Coronary artery (tissue), 2 donors: ENCODE measurements at places on chromosomes 3 and 15.

DNA sequence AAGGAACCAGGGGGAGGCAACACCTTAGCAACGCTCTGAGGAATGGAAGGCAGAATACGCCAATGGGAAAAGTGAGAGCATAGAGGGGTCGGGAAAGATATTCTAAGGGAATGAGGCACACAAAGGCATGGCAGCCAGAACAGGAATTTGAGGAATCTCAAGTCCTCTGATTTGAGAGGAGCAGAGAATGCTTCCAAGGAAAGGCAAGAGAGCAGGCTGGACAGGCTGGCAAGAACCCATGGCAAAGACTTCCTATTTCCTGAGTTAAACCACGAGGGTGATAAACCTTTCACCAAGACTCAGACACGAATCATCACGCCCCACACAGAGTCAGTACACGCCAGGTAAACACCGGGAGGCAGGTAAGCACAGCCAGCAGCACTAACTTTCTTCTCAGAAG lies 109.8 kb downstream of the IGF2BP2 start:
- no peak for DNase-seq

DNA sequence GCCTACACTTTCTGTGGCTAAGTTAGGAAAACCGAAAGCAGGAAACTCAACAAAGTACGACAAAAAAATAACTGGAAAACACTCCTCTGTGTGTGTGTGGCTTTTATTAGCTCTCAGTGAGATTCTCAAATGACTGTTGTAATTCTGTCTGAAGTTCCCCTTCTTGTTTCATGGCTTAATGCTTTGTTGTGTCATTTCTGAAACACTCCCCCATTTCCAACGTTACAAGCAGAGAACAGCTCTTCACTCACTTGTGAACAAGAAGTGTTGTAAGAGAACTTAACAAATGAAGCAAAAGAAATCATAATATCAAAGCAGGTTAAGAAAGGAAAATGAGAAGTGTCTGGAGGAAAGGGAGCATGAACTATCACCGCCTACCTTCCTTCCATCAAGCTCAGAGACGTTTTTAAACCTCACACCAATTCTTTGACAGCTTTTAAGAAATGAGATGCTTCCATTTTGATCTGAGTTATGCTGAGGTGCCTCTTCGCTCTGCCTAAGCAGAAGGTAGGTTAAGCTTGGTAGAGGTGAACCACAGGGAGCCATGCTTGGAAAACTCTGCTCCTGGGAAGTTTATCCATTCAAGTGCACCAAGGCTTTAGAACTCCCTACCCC lies 12.4 kb upstream of the SEC62 start:
- no peak for DNase-seq

- no peak for DNase-seq
Measured at GRCh38 chr3:73733746-73734145, 109.0 kb upstream of the PDZRN3 start.

GRCh38 chr3:127702151-127702578 lies 29.4 kb downstream of the ABTB1 start:
- no peak for DNase-seq

GRCh38 chr3:67940210-67940952 lies 286.0 kb upstream of the SUCLG2 start:
- DNase-seq: no peak

DNA sequence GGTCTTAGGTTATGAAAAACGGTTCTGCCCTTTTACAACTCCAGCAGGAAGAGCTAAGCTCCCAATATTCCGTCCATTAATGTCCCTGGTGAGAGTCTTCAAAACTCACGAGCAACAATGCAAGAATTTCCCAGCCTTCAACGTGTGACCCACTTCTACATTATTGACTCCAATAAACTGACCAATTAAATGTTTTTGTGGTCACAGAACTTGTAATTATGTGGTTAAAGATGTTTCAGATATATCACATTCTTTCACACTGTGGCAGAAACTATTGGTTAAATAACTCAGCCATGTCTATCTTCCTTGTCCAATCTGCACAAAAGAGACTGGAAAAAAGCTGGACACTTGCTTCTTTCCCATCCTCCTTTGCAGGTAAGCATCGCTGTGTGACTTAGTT lies 286.6 kb upstream of the ADAMTS9 start:
- DNase-seq: no peak

- DNase-seq: no peak
Measured at GRCh38 chr15:39273717-39274411, 307.0 kb upstream of the THBS1 start.

- DNase-seq: peak; percentile 7
Measured at GRCh38 chr3:8988791-8989558, 25.7 kb upstream of the RAD18 start.

GRCh38 chr3:42265059-42265991 lies 660 bp downstream of the CCK start:
- DNase-seq: peak; percentile 68

- no peak for DNase-seq
Measured at GRCh38 chr15:27358751-27359434, 387.9 kb downstream of the GABRG3 start.

DNA sequence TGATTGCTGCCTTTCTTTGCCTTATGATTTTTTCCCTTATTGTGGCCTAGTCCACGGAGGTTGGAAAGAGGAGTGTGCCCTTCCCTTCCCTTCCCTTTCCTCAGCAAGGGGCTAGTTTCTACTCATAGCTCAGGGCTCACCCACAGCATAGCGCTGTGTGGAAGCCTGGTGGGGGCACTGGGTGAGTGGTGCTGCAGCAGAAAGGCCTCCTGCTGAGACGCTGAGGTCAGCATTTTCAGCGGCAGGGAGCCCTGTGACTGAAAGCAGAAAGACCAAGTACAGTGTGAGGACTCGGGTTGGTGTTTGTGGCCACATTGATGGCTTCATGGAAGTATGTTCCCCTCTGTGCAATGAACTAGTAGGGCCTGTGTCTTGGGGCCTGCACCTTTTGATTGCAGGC lies 21.9 kb downstream of the CACNA1D start:
- no peak for DNase-seq

DNA sequence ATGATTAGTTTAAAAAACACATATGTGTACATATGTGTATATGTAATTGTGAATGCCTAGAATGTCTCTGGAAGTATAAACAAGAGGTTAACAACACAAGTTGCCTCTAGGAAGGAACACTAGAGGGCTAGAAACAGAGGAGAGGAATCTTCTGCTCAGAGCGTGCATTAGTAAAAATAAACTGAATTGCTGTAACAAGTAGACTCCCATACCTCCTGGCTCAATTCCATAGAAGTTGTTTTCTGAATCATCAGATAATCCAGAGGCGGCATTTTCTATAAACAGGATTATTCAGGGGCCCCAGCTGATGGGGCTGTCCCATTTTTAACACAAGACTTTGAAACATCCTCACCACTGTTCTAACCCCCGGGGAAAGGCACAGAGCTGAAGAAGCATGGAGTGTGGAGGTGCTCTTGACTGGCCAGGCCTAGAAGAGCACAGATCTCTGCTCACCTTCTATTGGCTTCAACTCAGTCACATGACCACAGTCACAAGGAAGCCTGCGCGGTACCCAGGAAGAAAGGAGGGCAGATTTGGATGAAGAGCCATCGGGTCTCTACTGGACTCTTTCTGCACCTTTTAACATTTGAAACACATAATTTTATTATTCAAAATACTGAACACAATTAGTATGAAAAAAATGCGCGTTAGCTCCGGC lies 145.7 kb downstream of the TLE3 start:
- no peak for DNase-seq

GRCh38 chr15:100863796-100864267 lies 15.8 kb upstream of the ALDH1A3 start:
- DNase-seq: no peak

GRCh38 chr15:51227940-51228732 lies 110.3 kb downstream of the CYP19A1 start:
- no peak for DNase-seq

- DNase-seq: no peak
Measured at GRCh38 chr3:29215948-29216347, 64.9 kb upstream of the RBMS3 start.

GRCh38 chr3:143226678-143227291 lies 107.2 kb downstream of the CHST2 start:
- no peak for DNase-seq

GRCh38 chr3:102161384-102162006 lies 273.3 kb upstream of the ZPLD1 start:
- no peak for DNase-seq

DNA sequence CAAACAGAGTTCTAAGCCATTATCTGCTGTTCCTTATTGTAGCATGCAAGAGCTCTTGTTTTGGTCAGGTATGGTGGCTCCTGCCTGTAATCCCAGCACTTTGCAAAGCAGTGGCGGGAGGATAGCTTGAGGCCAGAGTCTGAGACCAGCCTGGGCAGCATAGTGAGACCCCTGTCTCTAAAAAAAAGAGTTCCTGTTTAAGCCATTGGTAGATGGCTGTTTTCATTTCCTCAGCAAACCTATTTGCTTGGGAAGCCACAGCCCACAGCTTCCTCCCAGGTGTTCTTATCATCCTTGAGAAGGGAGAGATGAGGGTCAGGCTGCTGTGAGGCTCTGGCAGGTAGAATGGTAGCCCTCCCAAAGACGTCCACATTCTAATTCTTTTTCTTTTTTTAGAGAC lies 24.4 kb upstream of the FAM81A start:
- DNase-seq: no peak

GRCh38 chr3:192795021-192795420 lies 67.7 kb upstream of the FGF12 start:
- DNase-seq: no peak

- DNase-seq: no peak
Measured at GRCh38 chr3:141915766-141916165, 39.3 kb downstream of the ATP1B3 start.

DNA sequence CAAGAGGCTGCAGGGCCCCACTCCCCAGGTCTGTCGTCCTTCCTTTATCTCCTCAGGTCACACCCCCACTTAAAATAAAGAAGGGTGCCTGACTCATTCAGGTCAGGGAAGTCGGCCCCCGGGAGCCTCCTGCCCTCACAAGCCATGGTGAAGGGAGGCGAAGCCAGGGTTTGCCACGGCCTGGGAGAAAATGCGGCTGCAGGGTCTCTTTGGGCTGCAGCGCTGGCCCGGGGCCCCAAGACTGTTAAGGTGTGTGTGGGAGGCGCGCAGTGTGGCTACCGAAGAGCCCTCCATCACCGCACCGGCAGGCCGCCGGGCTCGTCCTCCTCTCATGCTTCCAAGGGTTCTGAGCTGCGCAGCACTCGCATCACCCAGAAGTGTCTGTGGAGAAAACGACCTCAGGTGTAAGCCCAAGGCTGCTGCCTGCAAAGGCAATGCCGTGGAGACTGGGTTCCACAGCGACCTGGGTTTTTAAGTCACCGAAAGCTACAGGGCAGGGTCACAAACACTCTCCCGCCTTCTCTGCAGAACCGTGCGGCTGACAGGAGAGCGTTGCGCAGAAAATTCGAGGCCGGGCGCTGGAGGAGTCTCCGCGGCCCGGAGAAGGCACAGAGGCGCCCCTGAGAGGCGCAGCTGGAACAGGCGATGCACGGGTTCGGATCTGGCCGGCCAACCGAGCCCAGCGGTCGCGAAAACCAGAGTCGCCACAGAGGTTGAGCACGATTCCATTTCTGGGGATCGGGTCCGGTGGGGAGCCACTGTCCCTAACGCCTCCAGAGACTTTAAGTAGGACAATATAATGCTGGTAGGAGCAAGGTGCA lies 8.7 kb downstream of the FOXL2 start:
- DNase-seq: no peak

DNA sequence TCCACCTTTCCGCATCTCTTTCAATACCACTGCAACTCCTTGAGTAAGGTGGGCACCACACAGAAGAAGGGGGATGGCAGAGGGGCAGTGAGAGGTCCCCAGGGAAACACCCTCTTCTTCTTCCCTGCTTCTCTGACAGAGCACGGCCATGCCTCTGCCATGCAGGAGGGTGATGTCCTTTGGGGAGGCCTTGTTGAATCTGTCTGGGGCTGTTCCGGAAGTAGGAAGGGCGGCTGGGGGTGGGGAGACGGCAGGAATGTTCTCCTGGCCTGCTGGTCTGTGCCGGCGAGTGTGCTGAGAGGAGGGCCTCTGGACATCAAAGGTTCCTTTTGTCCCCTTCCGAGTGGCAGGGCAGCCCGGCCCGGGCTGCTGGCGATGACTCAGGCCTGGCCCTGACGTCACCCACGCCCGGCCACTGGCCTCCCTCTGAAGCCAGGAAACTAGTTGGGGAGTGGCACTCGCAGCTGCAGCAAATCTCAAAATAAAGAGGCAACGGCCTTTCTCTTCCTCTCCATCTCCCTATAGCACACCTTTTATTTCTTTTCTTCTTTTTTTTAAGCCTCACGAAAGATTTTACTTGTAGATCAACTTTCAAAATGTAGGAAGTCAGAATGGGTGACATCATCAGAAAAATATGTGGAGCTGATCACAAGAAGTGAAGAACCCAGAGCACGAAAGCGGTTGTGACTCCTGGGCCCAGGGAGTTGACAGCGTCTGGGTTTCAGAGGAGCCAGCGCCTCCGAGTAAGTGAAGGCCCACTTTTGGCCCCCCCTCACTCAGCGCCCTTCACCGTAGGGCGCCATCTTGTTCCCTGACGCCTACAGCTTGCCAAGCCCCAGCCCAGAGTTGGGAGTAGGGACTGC lies at the start of gene ZBTB38:
TSS of gene ZBTB38 (plus strand) at position 443 of the 863 bp plus-strand sequence. CDS start 73,885 bp downstream, outside the sequence.
- DNase-seq: peak; percentile 98

GRCh38 chr15:29403772-29404171 lies 134.2 kb upstream of the NSMCE3 start:
- no peak for DNase-seq

DNA sequence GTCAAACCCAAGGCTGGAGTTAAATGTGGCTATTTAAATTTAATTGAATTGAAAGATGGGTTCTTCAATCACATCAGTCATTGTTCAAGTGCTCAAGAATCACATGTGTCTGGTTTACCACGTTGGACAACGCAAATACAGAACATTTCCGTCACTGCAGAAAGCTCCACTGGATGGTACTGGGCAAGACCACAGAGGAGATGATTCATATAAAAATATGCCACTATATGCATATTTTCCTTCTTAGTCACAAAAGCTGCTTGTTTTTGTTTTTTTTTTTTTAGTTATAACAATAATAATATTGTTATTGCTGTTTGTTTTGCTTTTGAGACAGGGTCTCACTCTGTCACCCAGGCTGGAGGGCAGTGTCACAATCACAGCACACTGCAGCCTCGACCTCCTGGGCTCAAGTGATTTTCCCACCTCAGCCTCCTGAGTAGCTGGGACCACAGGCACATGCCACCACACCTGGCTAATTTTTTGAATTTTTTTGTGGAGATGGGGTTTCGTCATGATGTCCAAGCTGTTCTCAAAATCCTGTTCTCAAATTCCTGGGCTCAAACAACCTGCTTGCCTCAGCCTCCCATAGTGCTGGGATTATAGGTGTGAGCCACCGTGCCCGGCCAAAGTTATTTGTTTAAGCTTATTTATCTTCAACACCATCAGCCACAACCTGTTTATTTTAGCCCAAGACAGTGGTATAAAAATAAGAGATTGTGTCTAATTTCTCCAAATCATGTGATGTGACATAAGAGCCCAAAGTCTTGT lies 19.4 kb downstream of the RTP3 start:
- no peak for DNase-seq

GRCh38 chr3:41265011-41265545 lies 65.8 kb downstream of the CTNNB1 start:
- DNase-seq: no peak
